A673 (cell line): ENCODE measurements at places on chromosomes 2 and 18. TPM values are rescaled to one million over a fixed set of nuclear protein-coding genes. Genes with fewer than 3 reads are reported as not detected.

The SLC11A1 gene
- 0.09 TPM in 1 of 2 replicates, not detected in the other for total RNA-seq

DNA sequence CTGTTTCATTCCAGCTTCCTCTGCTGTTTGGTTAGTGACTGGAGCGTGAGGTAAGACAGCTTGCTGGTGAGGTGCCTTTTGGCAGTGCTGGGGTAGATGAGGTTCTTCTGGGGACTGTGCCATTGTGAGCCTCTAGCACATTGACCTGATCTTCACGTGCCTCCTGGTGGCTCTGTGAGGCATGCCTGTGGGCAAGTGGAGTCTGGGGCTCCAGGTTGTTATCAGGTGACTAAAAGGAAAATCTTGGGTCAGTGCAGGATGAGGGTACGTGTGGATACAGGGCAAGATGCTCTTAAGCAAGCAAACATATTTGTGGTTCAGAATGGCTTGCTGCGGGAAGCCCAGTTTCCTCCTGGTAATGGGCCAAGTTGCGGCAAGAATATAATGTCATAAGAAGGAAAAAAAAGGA lies 75.4 kb downstream of the FHOD3 start:
- DNase-seq: no peak
- no peaks in the 10 kb centered on the region for H3K36me3 ChIP-seq
- H3K27ac ChIP-seq: no peak overlapping the region
- H3K4me1 ChIP-seq: no peaks in the 10 kb centered on the region
- no peak overlapping the region for H3K4me3 ChIP-seq

GRCh38 chr18:22488554-22488953 lies 70.8 kb upstream of the CTAGE1 start:
- DNase-seq: no peak
- no peaks in the 10 kb centered on the region for H3K36me3 ChIP-seq
- H3K27me3 ChIP-seq: no peaks in the 10 kb centered on the region
- H3K4me3 ChIP-seq: no peak overlapping the region
- no peaks in the 10 kb centered on the region for H3K4me1 ChIP-seq

DNA sequence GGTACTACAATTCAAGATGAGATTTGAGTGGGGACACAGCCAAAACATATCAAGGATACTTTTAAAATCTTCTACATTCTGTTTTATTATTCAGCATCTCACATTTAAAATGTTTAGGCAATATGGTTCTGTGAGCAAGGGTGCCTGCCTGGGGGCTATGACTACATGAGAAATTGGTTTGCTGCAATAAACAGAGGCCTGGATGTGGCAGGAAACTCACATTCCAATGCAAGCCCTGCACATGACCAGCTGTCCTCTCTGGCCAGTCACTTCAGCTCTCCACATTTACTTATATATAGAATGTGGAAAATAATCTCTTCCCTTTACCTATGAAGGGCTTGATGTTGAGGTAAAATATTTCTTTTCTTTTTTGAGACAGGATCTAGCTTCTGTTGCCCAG lies 193.4 kb downstream of the LRRTM1 start:
- no peak overlapping the region for H3K27ac ChIP-seq
- no peaks in the 10 kb centered on the region for H3K27me3 ChIP-seq
- no peak for DNase-seq
- no peaks in the 10 kb centered on the region for H3K4me1 ChIP-seq

The SLC66A2 gene
- 28.0 and 34.9 TPM in 2 replicates for total RNA-seq

- no peak for DNase-seq
- H3K27ac ChIP-seq: no peak overlapping the region
- no peaks in the 10 kb centered on the region for H3K27me3 ChIP-seq
- H3K4me1 ChIP-seq: peaks cover 10% of the 10 kb centered on the region
- H3K4me3 ChIP-seq: no peak overlapping the region
- peaks cover 28% of the 10 kb centered on the region for H3K36me3 ChIP-seq
These were observed 45.4 kb downstream of the GEMIN6 start for GRCh38 chr2:38823386-38823785.

The HOXD10 gene
- total RNA-seq: 88.6 and 98.3 TPM in 2 replicates

DNA sequence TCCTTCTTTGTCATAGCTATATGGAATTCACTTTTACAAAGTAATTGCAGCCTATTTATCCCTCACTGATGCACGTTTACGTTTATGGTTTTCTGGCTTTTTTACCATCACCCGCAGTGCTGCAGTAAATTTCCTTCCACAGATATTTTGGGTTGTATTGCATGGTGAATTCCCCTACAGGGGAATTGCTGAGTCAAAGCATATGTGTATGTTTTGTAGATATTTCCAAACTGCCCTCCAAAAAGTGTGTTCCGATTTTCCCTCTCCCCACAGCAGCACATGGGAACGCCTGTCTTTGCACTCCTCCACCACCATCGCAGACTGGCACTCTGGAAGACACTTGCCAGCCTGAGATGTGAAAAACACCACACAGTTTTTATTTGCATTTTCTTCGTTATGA lies 80.6 kb upstream of the UXS1 start:
- no peaks in the 10 kb centered on the region for H3K4me1 ChIP-seq
- H3K27me3 ChIP-seq: no peaks in the 10 kb centered on the region
- H3K27ac ChIP-seq: no peak overlapping the region
- no peaks in the 10 kb centered on the region for H3K36me3 ChIP-seq
- no peak overlapping the region for H3K4me3 ChIP-seq

DNA sequence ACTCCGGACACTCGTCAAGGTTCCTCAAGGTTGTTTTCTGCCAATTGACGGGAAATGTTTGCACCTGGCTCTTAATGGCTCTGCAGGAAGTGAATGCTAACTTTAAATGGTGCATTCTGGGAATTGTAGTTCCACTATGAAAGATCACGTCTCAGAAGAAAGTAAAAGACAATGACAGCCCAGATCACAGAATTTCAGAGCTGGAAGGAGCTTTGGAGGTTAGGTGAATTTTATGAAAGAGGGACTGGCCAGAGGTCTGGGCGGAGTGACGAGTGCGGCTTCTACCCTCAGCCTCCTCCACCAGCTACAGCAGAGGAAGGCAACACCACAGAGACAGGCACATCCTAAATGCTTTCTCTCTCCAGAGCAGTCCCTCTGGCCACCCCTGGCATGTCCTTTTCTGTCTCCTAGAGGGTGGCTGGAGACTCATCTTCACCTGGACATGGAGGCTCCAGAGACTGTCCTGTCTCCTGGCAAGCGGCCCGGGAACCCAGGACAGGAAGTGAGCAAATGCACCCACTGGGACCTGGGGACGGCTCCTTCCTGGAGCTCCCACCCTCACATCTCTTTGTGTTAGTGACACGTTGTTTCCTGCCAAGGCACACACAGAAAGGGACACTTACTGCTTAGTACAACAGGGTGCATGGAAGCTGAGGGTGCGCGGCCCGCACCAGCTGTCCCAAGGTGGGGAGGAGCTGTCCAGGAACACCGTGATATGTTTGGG lies 19.4 kb downstream of the THAP4 start:
- peak; percentile 73 for DNase-seq
- peak overlapping the region; percentile 39 for H3K27ac ChIP-seq
- H3K27me3 ChIP-seq: no peaks in the 10 kb centered on the region
- H3K36me3 ChIP-seq: peaks cover 5% of the 10 kb centered on the region
- peaks cover 34% of the 10 kb centered on the region for H3K4me1 ChIP-seq

GRCh38 chr18:69752737-69753380 lies 194.8 kb downstream of the CD226 start:
- DNase-seq: no peak
- no peaks in the 10 kb centered on the region for H3K36me3 ChIP-seq
- no peaks in the 10 kb centered on the region for H3K27me3 ChIP-seq
- H3K4me1 ChIP-seq: peaks cover 2% of the 10 kb centered on the region

DNA sequence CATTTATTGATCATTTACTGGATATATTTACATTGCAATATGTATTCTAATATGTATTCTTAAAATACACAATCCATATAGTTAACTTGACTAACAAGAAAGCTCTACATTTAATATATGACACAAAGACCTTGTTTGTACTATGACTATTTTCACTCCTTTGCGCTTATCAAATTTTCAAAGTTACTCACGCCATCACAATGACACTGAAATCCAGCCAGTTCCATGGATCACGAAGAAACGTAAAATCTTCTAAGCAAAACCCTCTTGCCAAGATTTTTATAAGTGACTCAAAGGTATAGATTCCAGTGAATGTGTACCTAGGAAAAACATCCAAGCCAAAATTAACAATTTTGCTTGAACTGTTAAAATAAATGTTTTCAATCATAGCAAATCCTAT lies 39.6 kb downstream of the SCN3A start:
- no peaks in the 10 kb centered on the region for H3K27me3 ChIP-seq
- no peak overlapping the region for H3K4me3 ChIP-seq
- no peak for DNase-seq

- DNase-seq: no peak
- H3K4me3 ChIP-seq: no peak overlapping the region
- no peaks in the 10 kb centered on the region for H3K36me3 ChIP-seq
- H3K27me3 ChIP-seq: no peaks in the 10 kb centered on the region
- H3K4me1 ChIP-seq: peaks cover 58% of the 10 kb centered on the region
These were observed 144.3 kb downstream of the VAPA start for GRCh38 chr18:10057894-10058791.

GRCh38 chr2:85999061-85999831 lies 106.4 kb downstream of the POLR1A start:
- H3K27ac ChIP-seq: peak overlapping the region; percentile 58
- H3K4me3 ChIP-seq: no peak overlapping the region
- H3K4me1 ChIP-seq: peaks cover 23% of the 10 kb centered on the region
- no peaks in the 10 kb centered on the region for H3K27me3 ChIP-seq

- no peaks in the 10 kb centered on the region for H3K27me3 ChIP-seq
- no peak overlapping the region for H3K4me3 ChIP-seq
- H3K36me3 ChIP-seq: no peaks in the 10 kb centered on the region
- H3K4me1 ChIP-seq: no peaks in the 10 kb centered on the region
- H3K27ac ChIP-seq: no peak overlapping the region
These were observed 216.4 kb upstream of the MYT1L start for GRCh38 chr2:2547451-2547850.

GRCh38 chr2:77512507-77512906 lies 9.7 kb downstream of the LRRTM4 start:
- no peaks in the 10 kb centered on the region for H3K27me3 ChIP-seq
- peak; percentile 73 for DNase-seq
- no peaks in the 10 kb centered on the region for H3K36me3 ChIP-seq
- peak overlapping the region; percentile 32 for H3K27ac ChIP-seq
- H3K4me3 ChIP-seq: no peak overlapping the region

The NAT8 gene
- total RNA-seq: not detected in 2 replicates
